Hematopoietic multipotent progenitor cell treated with erythropoietin and hydrocortisone succinate and interleukin-3 and kit ligand, for 15 days (in vitro differentiated cells): ENCODE measurements at places on chromosomes 5 and 9.
A peak's percentile ranks its signal among the peaks of the same experiment; 100 is the strongest.

DNA sequence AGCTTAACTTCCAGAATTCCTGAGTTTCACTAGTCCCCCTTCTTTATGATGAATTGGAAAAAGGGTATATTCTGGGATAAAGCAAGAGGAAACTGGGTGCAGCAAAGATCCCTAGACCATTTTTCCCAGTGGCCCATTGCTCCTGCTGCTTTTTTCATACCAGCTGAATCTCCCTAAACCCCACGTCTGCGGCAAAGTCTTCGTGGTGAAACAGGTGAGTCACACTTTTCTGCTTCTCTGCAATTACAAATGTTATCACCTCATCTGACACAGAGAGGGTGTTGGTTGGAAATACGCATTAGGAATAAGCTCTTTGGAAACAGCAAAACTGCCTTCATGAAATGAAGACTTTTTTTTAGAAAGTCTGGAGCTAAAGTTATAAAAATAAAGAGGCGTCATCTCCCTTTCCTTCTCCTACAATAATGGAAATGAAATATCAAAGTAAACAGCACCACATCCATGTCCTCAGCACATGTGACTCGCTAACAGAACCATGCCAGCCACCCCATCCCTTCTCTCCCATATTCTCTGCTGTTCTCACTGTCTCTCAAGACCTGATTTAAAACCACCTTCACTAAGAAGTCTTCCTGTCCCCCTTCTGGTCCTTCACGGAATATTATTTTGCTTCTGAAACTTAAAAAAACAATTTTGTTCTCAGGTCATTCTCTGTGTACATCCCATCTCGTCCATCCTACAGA, 39.5 kb upstream of the GLRX start:
- no peak for DNase-seq

DNA sequence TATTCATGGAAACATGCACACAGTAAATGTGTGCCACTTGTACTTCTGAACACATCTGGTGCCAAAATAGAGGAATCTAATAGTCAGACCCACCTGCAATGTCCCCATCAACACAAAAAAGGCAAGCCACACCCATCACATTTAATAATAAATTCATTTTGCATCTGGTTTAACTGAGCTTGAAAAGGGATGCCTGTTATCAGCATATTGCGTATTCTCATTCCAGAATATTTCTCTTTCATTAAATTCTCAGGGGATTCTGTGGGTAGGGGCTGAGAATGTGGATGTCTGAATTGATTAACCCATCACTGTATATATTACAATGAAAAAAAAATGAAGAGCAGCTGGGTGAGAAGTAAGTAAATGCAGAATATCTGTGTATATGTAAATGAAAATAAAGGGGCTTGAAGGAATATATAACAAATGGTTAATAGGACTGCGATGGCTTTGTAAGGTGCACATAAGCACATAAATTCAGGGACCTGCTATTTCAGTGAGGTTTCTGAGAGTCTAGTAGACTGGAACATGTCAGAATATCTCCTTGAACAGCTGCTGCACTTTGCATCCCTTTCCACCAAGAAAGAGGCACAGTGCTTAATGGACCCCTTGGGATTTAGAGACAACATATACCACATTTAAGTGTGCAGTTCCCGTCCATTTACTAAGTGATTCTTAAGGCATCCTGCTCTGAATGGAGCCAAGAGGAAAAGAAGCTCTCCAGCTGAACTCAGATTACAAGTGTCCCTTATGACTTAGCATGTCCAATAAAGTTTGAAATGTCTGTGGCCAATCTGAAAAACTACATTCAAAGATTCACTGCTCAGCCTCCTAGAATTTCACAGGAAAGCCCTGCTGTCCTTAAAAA, 104.1 kb upstream of the NIPBL start:
- no peak for DNase-seq

GRCh38 chr9:89410641-89411350, 87.1 kb downstream of the SEMA4D start:
- DNase-seq, result peak; percentile 44

DNA sequence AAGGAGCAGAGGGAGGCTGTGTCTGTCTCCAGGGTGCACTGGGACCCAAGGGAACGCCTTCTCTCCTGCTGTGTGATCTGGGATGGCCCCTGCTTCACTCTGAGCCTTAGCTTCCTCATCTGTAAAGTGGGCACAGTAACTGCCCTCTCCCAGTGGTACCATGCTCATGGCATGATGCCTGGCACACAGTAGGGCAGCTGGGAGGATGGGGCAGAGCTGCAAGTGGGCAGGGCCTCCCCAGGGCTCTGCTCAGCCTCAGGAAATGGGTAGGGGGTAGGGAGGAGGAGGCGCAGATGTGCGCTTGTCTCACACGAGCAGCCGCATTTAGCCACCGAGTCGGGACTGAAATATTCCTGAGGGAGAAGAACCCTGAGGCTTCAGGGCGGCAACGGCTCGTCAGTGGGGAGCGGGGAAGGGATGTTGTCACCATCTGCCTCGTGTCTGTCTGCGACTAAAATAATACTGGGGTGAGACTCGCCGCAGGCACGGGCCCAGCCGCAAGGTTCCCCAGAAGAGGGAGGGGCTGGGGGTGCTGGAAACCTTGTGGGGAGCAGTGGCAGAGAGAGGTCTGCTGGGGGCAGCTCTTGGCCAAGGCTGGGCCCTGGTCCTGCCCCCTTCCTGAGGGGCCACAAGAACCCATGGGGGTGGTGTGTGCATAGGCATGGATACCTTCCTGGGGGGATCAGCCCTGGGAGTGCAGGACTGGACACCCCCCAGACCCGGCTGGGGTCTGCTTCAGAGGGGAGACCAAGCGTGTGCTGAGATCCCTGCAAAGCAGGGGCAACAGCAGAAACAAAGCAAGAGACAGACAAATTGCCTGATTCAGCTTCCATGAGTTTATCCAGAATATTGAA, 55.2 kb upstream of the PSD2 start:
- no peak for DNase-seq

GRCh38 chr5:139088024-139088423, 110.1 kb downstream of the SIL1 start:
- DNase-seq, result no peak

DNA sequence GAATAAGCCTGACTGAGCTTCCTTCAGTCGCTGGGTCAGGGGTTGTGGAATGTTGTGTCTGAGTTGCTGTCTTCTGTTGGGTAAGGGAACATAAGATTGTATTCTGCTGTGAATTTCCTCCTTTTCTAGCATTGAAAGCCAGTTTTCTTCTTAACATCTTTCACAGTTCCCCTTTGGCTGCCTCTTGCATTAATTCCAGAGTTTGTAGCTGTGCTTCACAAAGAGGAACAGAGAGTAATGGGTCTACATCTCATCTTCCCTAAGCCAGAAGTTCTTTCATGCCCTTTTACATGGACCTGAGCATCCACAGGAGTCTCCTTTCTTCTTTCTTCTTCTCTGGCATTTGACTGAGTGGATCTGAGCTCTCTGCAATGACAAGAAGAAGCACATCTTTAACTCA, 686.8 kb downstream of the KCTD16 start:
- no peak for DNase-seq

DNA sequence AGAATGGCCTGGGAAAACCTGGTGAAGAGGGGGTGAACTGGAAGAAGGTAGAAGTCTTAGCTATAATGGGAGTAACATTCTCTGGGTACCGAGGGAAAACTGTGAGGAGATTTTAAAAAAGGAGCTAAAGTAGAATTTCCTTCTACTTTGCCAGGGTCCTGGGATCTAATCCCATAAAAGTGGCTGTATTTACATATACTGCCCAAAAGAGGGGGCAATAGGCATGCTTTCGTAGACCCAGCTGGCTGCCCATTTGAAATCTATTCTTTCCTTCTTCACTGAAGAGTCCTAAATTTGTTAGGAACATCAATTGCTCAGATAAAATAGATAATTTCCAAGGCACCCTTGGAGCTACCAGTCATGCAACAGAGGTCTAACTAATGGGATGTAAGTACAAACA, 159.2 kb downstream of the CDC42SE2 start:
- peak; percentile 34 for DNase-seq

- DNase-seq, result no peak
These were observed 77.7 kb downstream of the STK10 start for GRCh38 chr5:172110260-172110815.

GRCh38 chr9:107480386-107480789, 9.2 kb downstream of the KLF4 start:
- peak; percentile 27 for DNase-seq

DNA sequence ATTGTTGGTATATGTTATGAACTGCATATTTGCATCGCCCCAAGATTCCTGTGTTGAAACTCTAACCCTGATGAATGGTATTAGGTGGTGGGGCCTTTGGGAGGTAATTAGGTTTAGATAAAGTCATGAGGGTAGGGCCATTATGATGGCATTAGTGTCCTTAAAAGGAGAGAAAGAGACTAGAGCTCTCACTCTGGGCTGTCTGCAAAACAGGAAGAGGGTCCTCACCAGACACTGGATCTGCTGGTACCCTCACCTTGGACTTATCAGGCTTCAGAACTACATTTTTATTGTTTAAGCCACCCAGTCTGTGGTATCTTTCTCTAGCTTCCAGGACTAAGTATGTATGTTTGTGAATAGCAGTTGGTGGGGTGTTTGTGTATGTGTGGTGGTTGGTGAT, 68.9 kb downstream of the MACIR start:
- no peak for DNase-seq

- DNase-seq, result no peak
These were observed 79.3 kb downstream of the TMC1 start for GRCh38 chr9:72600671-72601070.

- DNase-seq, result no peak
These were observed 123.4 kb upstream of the MAN2A1 start for GRCh38 chr5:109566361-109566760.

DNA sequence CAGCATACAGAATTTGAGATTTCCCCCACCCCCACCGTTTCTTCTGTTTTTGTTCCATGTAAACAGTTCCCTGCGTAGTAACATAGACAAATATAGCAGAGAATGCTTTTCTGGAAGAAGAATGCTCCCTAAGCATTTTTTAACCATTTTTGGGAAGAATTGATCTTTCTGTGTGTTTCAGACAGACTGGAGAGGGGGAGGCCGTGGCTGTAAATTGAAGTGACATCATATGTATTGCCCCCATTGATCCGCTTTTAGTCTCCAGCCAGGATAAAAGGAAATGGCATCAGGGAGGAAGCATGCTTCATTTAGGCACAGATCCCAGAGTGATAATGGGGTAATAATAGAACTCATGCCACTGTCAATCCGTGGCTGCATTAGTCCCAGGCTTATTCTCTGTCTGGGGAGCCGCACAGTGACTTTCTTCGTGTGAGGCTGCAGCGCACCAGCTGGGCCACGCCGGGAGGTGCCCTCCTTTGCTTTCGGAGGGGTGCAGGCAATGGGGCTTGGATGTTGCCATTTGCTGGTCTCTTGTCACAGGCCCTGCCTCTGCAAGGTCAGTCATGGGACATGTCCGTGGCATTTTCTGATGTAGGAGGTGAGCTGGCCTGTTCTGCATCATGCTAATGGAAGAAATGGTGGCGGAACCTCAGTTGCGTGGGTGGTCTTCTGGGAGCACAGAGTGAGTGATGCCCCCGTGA, 261.5 kb downstream of the FANCC start:
- DNase-seq, result no peak

DNA sequence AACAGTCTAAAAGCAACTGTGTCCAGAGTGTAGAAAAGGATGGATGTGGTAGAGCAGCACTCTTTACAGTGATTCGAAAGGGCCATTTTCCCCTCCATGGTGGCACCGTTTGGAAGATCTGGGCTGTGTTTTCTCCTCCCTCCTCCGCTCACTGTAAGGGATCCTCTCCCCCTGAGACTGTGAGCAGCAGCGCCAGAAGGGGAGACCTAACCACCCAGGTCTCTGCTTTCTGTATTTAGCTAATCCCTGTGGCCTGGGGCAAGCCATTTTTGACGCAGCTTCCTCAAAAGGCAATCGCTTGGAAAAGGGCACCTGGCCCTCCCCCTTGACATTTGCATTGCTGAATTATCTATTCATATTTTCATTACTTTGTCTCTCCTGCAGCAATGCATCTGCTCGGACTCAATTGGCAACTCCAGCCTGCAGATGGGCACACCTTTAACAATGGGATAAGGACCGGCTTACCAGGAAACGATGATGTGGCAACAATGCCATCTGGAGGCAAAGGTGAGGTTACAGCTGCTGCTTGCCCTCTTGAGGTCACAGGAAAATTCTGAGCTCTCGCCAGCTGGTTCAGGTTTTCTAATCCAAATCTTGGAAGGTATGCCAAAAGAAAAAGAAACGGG, 244.3 kb upstream of the WWC1 start:
- no peak for DNase-seq

- DNase-seq, result no peak
These were observed 223.5 kb downstream of the SH3GL2 start for GRCh38 chr9:17802249-17802857.

DNA sequence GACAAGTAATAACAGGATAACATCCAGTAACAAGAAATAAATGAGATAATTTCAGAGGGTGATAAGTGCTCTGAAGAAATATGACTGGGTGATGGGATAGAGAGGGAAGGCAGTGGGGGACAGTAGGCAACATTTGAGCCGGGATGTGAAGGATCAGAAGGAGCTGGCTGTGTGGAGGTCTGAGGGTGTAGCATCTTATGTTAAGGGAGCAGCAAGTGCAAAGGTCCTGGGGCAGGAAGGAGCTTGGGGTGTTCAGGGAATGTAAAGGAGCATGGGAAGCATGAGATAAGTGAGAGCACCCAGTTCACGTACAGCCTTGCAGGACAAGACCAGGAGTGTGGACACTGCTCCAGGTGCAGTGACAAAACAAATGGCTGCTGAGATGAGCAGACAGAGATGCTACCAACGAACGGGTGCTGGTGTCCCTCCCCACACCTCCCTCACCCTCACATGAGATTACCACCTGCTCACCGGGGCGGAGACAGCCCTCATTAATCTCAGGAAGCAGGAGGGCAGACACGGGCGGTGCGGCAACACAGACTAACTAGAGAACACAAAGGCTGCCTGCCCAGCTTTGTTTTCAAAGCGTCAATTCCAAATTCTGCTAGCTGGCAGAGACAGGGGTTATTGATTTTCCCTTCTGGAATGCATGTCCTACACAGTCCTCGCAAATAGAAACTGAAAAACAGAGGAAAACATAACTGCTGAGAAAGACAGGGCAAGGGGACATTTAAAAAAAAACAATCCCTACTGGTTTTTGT, 298.1 kb upstream of the PANK3 start:
- DNase-seq, result peak; percentile 96

DNA sequence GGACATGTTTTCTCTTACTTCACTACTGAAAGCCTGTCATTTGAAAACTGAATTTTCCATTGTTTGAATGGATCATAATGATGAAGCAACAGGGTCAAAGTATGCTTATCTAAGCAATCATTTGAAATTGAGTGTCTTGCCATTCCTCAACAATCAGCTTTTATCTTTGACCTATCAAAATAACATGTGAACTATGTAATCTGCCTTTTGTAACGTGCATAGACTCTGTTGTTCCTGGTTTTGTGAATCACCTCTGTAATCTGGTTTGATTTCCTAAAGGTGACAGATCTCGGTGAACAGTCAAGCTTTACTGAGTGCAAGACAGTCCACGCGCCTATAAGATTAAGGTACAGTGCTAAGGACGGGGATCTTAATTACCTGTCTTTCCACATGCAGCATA, 3.3 kb downstream of the MEF2C start:
- DNase-seq, result no peak
